Keratinocyte (primary cell): ENCODE measurements at places on chromosomes 2 and 18.

- no peak for DNase-seq
Observed at GRCh38 chr18:11147962-11148679, 1.2 kb downstream of the PIEZO2 start.

DNA sequence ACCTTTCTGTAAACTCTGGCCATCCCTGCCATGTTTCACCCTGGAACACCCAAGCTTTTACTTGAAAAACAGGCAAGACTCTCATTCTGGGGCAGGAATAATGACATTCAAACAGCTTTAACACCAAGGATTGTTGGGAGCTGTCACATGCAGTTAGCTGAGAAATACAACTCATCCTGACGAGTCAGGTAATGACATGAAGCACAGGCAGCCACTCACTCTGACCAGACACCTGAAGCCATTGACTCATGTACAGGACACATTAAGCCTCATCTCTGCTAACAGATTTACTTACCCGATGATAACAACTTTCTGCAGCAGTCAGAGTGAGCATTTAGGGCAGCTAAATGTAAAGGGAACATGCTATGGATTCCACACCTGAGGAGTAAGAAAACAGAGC lies 163.1 kb upstream of the PGAP1 start:
- DNase-seq: no peak

DNA sequence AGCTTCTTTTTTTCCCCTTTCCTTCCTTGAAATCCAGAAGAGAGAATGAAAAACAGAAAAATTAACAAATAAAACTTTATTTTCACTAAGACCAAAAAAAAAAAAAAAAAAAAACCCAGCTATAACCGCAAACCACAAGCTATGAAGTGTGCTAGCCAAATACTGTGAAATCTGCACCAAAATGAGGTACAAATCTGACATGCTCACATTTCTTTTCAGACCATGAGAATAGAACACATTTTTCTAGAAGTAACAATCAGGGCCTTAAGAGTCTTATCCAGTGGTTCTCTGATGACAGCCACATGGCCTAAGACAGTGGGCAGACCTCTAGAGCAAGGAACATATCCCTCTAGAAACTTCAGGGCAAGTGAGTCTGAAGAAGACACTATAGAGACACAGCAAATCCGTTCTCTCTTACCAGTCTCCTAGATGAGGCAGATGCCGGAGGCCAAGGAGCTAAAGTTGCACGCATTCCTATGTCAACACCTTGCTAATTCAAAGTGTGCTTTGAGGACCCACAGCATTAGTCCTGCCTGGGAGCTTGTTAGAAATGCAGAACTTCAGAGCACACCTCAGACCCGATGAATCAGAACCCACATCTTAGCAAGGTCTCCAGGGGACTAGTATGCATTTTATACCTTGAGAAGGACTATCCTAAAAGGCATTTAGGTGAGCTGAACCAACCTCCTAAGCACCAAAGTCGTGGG lies 317.1 kb downstream of the MYCN start:
- DNase-seq: no peak

GRCh38 chr2:134724341-134724740 lies 5.5 kb upstream of the TMEM163 start:
- DNase-seq: no peak

DNA sequence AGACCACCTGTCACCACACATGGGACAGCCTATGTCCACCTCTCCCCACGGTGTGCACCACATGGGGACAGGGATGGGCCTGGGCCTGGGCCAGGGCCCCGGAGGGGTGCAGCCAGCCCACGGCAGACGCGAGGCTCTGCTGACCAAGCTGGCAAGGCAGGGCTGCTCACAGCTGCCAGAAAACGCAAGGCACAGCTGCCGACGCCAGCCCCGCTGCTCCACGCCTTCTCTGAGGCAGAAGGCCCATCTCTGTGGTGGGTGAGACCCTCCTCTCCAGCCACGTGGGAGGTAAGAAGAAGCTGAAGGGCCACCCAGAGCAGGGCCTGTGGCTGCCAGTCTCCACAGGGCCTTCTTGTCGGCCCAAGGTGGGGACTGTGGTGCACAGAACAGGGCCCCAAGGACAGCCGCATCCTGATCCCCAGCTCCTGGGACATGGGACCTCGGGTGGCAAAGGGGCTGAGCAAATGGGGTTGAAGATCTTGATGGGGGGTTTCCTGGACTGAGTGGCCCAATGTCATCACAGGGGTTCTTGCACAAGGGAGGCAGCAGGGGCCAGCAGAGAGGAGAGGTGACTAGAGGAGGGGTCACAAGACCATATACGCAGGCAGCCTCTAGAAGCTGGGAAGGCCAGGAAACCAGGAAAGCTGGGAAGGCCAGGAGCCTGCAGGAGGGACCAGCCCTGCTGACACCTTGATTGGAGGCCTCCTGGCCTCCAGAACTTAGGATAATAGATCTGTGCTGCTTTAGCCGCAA lies 72.3 kb downstream of the NDUFA10 start:
- DNase-seq: no peak

DNA sequence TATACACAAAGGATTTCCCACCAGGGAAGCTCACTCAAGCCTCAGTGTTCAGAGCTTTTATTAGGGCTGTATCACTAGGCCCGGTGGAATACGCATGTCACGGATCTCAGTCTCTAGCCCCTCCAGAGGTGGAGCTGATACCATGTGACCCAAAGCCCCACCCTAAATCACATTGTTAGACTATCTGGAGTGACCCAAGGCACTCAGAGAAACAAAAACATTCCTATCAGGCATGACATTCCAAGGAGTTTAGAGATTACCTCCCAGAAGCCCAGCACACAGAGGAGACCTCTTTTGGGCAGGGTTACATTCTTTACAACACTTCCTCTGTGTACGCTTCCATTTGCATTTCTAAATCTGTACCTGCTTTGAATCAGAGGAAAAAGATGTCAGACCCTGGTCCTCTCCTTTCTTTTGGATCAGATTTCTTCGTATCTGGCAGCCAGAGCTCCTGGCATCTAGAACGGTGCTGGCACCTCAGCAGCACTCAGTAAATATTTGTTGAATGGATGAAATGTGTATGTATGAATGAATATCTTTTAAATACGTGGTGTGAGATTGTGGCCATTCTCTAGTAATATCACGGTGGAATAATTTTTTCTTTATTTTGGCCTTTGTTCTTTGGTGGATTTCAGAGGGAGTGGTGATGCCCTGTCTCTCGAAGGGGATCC lies 37.7 kb upstream of the SMAD2 start:
- DNase-seq: no peak

DNA sequence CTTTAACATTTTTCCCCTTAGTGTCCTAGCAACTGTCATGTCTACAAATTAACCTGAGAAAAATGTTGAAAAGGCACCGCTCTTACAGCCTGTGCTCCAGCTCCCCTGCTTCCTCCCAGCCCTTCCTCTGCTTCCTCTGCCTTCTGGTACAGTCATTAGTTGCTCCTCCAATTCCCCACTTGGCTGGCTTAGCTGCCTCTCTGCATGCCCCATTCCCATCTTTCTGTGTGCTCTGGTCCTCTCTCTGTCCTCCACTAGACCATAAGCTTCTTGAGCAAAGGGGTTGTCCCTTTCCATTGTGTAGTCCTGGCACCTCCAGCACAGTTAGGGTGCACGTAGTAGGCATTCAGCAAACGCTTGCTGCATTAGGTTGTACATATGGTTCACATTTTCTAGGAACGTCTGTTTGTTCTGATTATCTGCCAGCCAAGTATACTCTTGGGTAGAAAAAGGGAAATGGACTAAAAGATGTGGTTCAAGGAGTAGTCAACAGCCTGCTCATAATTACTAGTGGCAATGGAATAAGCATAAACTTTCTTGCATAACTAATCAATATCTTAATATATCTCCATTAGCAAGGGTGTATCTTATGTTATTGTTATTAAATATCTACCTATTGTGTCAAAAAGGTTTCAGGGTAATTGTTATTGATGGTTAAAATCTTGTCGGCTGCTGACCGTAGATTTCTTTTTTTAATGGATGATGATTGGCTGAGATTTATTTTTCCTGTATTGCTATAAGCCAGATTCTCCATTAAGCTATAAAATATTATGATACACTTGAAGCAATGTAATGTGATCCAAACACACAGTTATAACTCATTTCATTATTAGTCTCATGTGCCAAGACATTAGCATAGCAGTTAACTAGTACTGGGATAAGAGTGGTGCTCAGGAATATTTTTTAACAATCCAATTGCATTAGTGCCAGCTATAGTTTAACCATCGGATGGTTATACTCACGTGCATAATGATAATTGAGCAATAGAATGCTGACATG lies 340.1 kb downstream of the SLC4A3 start:
- no peak for DNase-seq

- no peak for DNase-seq
Observed at GRCh38 chr2:149420053-149420963, 89.9 kb downstream of the LYPD6 start.

DNA sequence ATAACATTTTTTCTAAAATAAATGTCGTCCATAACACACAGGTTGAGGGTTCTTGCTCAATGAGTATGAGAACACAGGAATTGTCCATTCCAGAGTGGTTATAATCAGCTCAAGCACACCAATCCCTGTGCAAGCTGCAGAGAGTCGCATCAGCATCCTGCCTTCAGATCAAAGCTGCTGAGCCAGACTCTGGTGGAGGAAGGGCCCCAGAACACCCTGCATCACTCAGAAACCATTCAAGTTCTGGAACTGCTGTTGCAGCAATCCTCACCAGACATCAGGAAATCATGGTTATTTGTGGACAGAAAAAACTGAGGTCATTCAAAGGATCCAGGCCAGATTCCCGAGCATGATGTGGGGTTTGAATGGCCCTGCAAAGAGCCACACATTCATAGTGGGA lies 44.5 kb downstream of the DNER start:
- no peak for DNase-seq

- no peak for DNase-seq
Observed at GRCh38 chr18:72041313-72042032, 502.7 kb downstream of the CBLN2 start.

- no peak for DNase-seq
Observed at GRCh38 chr2:209696836-209697711, 74.6 kb upstream of the UNC80 start.

DNA sequence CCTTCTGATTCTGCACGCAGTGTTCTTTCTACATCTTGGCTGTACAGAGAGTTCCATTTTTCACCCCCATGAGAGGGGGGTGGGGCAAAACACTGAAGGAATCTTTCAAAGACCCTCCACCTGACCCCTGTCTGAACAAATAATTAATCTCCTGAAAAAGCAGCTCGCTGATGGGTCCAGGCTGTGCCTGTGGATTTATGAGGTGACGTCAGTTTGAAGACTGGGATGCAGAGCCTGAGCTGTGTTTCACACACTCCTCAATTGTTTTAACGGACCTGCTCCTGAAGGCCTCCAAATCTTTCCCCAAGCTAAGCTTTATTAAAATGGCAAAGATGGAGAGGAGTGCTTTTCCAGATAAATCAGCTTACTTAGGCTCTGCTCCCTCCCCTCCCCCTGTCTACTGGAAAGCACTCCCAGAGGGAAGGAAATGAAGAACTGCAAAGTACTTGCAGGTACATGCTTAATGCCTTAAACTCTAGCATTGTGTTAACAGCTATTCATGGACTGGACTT lies 390.2 kb upstream of the TNP1 start:
- DNase-seq: no peak
